ENCODE measurements at places on chromosomes 3 and 15.

- no peak for DNase-seq
- H3K27ac ChIP-seq: no peak overlapping the region
- peaks cover 73% of the 10 kb centered on the region for H3K4me1 ChIP-seq
- H3K27me3 ChIP-seq: no peaks in the 10 kb centered on the region
- H3K4me3 ChIP-seq: no peak overlapping the region
Measured at GRCh38 chr3:16893618-16894200, 9.0 kb downstream of the PLCL2 start.

- no peaks in the 10 kb centered on the region for H3K27me3 ChIP-seq
- peaks cover 60% of the 10 kb centered on the region for H3K4me1 ChIP-seq
- peak; percentile 52 for DNase-seq
- peak overlapping the region; percentile 86 for H3K4me3 ChIP-seq
- peak overlapping the region; percentile 95 for H3K27ac ChIP-seq
Measured at GRCh38 chr3:71066849-71067261, 516.7 kb downstream of the FOXP1 start.

DNA sequence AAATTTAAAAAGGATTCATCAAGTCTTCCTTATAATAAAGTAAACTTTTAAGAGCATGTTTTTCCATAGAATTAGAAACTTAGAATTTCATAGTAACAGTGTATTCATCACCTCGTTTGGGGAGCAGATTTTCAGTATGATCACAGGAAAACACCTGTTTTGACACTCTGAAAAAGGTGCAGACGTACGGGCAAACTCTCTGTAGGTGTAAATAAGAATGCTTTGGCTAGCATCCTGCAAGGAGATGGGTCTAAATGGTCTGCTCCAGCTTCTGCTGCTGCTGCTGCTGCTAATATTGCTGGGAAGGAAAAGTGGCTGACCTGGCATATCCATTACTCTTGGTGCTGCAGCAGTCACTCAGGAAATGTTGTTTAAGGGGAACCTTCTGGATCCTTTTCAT lies 66.0 kb downstream of the MBNL1 start:
- H3K27ac ChIP-seq: peak overlapping the region; percentile 24
- H3K4me1 ChIP-seq: peaks cover 66% of the 10 kb centered on the region
- DNase-seq: no peak
- H3K27me3 ChIP-seq: no peaks in the 10 kb centered on the region

GRCh38 chr15:62599791-62600777 lies 435.0 kb upstream of the C2CD4B start:
- no peak overlapping the region for H3K4me3 ChIP-seq
- H3K36me3 ChIP-seq: no peaks in the 10 kb centered on the region
- H3K27me3 ChIP-seq: peaks cover 7% of the 10 kb centered on the region
- H3K4me1 ChIP-seq: no peaks in the 10 kb centered on the region

- H3K27me3 ChIP-seq: no peaks in the 10 kb centered on the region
- no peaks in the 10 kb centered on the region for H3K36me3 ChIP-seq
- H3K4me3 ChIP-seq: no peak overlapping the region
- H3K4me1 ChIP-seq: no peaks in the 10 kb centered on the region
Measured at GRCh38 chr3:154496540-154496939, 66.5 kb upstream of the GPR149 start.

DNA sequence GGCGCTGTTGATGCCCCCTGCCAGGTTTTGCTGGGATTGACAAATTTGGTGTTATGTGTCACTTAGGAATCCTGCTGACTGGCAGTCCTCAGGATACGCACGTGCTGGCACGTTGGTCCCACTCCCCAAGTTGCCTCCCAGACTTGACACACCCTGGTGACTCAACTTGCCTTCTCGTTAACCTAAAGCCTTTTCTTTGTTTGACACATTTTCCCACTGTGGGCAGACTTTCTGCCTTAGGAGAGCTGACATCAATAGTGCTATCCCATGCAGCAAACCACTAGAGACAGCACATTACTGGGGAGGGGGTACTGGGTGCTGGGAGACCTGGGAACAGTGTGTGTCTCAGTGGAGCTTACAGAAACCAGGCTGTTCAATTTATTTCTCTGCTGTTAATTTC lies 104.3 kb downstream of the OXNAD1 start:
- no peak overlapping the region for H3K27ac ChIP-seq
- H3K4me3 ChIP-seq: no peak overlapping the region
- H3K27me3 ChIP-seq: no peaks in the 10 kb centered on the region
- H3K36me3 ChIP-seq: peaks cover 85% of the 10 kb centered on the region

GRCh38 chr3:184685646-184686045 lies 26.2 kb downstream of the MAGEF1 start:
- no peak overlapping the region for H3K4me3 ChIP-seq
- no peak overlapping the region for H3K27ac ChIP-seq
- H3K36me3 ChIP-seq: no peaks in the 10 kb centered on the region
- peaks cover 9% of the 10 kb centered on the region for H3K27me3 ChIP-seq

- peaks cover 13% of the 10 kb centered on the region for H3K4me1 ChIP-seq
- no peaks in the 10 kb centered on the region for H3K36me3 ChIP-seq
- peaks cover 46% of the 10 kb centered on the region for H3K27me3 ChIP-seq
- no peak overlapping the region for H3K27ac ChIP-seq
Measured at GRCh38 chr15:84079885-84080777, 155.4 kb upstream of the GOLGA6L4 start.

DNA sequence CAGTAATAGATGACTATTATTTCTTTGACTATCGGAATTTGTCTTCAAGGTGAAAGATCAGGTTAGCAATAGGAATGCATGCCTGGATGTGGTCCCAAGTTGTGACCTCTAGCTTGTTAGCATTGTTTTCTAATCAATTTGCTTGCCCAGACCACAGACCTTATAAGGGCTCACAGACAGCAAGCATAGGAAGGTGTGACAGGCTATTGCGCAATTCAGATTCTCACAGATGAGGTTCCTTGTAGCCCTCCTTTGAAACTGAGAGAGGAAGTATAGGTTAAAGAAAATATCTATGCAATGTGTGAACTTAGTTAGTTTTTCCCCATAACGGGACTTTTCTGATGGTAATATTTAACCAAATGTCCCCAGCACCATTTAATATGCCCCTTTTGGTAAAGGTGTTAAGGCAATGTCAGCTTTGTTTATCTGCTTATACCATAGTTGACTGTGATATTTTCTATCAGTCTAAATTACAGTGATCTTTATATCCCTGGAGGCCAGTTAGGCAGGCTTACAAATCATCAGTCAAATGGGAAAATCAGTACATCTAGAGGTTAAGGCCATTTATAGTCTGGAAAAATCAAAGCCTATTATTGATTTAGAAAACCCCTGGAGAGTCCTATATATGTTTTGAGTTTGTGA lies 168.1 kb upstream of the MBNL1 start:
- peaks cover 8% of the 10 kb centered on the region for H3K27me3 ChIP-seq
- DNase-seq: peak; percentile 32
- no peaks in the 10 kb centered on the region for H3K36me3 ChIP-seq

DNA sequence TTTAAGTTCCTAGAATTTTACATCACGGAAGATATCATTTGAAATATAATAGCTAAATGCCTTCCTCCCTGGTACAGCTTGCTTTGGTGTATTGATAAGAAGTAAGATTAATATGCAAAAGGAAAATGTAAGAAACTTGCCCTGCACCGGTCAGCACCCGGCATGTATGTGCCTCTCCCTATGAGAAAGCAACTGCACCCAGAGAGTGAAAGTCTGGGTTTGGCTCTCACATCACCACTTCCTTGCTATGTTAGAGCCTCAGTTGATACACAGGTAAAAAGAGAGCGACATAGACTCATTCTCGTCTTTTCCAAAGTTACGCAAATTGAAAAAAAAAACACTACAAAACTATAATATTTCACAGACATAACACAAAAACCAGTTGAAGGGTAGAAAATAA lies 96.7 kb downstream of the FOXP1 start:
- peak; percentile 67 for DNase-seq
- H3K36me3 ChIP-seq: peaks cover 27% of the 10 kb centered on the region
- peaks cover 84% of the 10 kb centered on the region for H3K4me1 ChIP-seq
- H3K27ac ChIP-seq: peak overlapping the region; percentile 92

DNA sequence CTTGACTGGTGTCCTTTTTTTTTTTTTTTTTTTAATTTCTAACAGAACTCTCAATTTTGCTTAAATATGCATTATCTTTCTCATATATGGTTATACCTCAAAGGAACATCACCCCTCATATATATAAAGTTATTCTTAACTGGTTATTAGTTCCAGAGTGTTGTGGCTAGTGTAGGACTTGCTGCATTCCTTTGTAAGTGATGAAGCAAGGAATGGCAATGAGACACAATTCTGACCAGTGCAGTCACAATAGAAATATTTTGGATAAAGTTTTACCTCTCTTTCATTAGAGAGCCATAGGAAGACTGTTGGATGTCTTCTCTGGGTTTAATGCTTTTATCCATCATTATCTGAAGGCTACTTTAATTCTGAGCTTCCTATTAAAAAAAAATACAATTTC lies 75.5 kb upstream of the CBLB start:
- H3K27me3 ChIP-seq: no peaks in the 10 kb centered on the region
- H3K36me3 ChIP-seq: no peaks in the 10 kb centered on the region
- no peak overlapping the region for H3K4me3 ChIP-seq
- no peak overlapping the region for H3K27ac ChIP-seq

DNA sequence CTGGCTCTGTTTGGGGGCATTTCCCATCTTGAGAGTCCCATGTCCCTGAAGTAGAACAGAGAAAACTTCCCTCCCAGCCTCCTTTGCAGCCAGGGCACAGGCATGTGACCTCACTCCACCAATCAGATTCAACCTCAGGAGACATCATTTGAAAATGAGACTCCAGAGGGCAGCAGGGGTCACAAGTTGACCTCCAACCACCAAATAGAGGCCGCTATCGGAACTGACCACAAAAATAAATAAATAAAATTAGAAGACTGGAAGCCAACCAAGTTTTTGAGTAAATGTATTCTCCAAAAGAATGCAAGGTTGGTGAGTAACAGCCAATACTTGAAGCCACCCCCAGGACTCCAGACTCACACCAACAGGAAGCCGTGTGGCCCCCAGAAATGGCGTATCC lies 106.5 kb downstream of the CHSY1 start:
- no peak overlapping the region for H3K27ac ChIP-seq
- no peak overlapping the region for H3K4me3 ChIP-seq
- peaks cover 36% of the 10 kb centered on the region for H3K4me1 ChIP-seq
- DNase-seq: no peak
- H3K36me3 ChIP-seq: no peaks in the 10 kb centered on the region
- peaks cover 6% of the 10 kb centered on the region for H3K27me3 ChIP-seq

GRCh38 chr3:32421991-32422859 lies 30.6 kb downstream of the CMTM7 start:
- H3K36me3 ChIP-seq: peaks cover 27% of the 10 kb centered on the region
- H3K4me1 ChIP-seq: peaks cover 90% of the 10 kb centered on the region
- H3K4me3 ChIP-seq: no peak overlapping the region
- DNase-seq: peak; percentile 18

DNA sequence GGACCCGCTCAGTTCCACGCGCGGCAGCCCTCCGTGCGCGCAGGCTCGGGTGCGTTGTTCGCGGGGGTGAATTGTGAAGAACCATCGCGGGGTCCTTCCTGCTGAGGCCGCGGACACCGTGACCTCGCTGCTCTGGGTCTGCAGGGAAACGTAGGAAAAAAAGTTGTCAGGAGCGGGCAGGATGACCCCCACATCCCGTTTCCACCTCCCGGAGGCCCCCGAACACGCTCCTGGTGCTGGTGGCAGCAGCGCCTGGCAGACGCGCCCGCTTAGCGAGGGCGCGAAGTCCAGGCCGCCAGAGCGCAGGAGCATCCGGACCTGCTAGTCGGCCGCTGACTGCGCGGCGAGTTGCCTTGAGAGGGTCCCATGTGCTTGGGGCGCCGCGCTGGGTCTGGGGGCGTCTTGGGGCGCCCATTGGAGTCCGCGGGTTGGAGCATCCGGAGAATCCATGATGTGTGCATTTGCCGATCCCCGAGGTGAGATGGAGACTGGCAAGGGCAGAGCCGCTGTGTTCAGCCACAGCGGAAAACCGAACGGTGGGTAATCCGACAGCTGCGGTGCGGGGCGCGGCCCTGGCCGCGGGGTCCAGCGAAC lies 520 bp downstream of the GREM1 start:
- no peak overlapping the region for H3K27ac ChIP-seq
- DNase-seq: no peak
- H3K4me1 ChIP-seq: peaks cover 31% of the 10 kb centered on the region
- peaks cover 73% of the 10 kb centered on the region for H3K27me3 ChIP-seq

- H3K36me3 ChIP-seq: peaks cover 35% of the 10 kb centered on the region
- H3K4me3 ChIP-seq: no peak overlapping the region
- peaks cover 51% of the 10 kb centered on the region for H3K4me1 ChIP-seq
- H3K27ac ChIP-seq: no peak overlapping the region
- no peaks in the 10 kb centered on the region for H3K27me3 ChIP-seq
Measured at GRCh38 chr3:111684640-111685039, 89.5 kb upstream of the ZBED2 start.

DNA sequence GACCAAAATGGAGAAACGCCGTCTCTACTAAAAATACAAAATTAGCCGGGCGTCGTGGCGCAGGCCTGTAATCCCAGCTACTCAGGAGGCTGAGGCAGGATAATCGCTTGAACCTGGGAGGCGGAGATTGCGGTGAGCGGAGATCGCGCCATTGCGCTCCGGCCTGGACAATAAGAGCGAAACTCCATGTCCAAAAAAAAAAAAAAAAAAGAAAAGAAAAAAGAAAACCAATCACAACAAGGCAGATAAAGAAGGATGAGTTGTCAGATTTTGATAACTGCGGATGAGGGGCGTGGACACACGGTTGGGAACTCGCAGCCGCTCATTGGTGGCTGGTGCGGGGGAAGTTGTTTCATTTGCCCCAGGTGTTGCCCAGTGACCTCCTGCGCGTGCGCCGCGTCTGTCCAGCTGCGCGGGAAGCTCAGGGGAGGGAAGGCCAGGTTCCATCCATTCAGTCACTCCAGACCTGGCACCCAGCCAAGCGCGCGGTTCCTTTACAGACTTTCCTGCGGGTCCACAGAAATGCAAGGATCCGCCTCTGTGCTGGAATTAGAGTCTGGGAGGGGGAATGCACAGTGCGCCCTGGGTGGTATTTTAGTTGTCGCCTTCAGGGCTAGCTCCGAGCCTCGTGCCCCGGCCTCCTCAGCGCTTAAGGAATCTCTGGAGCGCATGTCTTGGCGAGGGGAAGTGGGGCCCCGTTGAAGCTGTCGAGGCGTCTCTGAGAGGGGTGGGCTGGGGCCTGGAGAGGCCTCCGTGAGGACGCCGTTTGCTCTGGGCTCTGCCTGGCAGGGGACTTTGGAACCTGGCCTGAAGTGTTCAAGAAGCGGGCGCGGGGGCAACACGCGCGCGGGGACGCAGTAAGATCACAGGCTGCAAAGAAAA lies 708 bp upstream of the GCHFR start:
- H3K27me3 ChIP-seq: peaks cover 4% of the 10 kb centered on the region
- H3K27ac ChIP-seq: peak overlapping the region; percentile 91
- peaks cover 7% of the 10 kb centered on the region for H3K36me3 ChIP-seq
- DNase-seq: peak; percentile 58

DNA sequence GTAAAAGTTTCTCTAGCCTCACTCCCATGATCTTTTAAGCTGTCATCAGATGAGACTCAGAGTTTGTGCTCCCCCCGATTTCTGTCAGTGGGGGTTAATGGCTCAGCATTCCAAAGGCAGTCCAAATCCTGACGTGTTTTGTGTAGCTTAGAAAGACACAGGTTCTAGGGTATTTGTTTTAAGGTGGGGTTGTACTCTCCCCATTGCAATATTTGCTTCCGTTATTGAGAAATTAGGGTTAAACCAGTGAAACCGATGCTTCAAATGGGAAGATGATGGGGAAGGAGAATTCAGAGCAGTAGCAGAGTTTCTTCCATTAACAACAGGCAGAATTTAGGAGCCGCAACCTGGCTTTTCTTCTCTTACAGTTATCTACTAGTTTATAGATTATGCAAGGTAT lies 3.4 kb downstream of the PIGB start:
- peaks cover 27% of the 10 kb centered on the region for H3K36me3 ChIP-seq
- H3K4me3 ChIP-seq: no peak overlapping the region
- peaks cover 31% of the 10 kb centered on the region for H3K4me1 ChIP-seq
- no peaks in the 10 kb centered on the region for H3K27me3 ChIP-seq
- no peak for DNase-seq

All from activated CD8-positive, alpha-beta T cell treated with anti-CD3 and anti-CD28 coated beads, Interleukin-2, amount 10 ng/mL, durations not matched to agents 7 days and 5 days (primary cell).